ENCODE measurements at places on chromosomes 12 and 14.

- no peak for DNase-seq
Measured at GRCh38 chr12:48219631-48220030, 16.5 kb upstream of the OR10AD1 start.

DNA sequence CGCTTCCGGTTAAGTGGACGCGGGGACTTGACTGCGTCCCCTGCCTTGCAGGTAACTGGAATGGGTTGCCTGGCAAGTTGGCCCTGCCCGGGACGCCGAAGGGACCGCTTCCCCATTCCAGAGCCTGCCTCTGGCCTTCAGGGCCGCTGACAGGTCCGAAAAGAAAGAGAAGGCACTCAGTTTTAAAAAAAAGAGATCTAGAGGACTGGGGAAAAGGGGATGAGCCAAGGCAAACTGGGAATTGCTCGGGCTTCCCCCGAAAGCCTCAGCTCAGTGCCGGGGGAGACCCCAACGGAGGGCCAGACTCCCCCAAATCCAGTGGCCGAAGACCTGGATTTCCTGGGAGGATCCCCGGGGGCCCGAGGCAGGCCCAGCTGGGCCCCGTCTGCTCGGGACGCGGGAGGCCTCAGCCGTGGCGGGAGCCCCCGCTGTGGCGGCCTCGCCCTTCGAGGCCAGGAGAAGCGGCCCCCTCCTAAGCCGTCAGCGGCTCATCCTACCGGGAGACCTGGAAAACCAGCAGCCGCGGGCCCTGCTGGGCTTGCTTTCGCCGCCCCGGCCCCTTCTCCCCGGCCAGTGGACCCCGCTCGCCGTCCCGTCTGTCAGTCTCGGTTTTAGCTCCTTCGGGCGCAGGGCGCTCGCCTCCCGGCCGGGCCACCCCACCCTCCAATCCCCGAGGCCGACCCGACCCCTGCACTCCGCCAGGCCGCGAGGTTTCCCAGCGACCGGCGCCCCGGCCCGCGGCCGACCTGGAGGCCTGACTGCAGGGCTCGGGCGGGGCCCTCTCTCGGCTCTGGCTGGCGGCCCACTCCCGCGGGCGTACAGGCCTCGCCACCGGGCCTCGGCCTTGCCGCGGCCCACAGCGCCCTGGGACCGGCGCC, 12.5 kb downstream of the OTX2 start:
- DNase-seq, result no peak

DNA sequence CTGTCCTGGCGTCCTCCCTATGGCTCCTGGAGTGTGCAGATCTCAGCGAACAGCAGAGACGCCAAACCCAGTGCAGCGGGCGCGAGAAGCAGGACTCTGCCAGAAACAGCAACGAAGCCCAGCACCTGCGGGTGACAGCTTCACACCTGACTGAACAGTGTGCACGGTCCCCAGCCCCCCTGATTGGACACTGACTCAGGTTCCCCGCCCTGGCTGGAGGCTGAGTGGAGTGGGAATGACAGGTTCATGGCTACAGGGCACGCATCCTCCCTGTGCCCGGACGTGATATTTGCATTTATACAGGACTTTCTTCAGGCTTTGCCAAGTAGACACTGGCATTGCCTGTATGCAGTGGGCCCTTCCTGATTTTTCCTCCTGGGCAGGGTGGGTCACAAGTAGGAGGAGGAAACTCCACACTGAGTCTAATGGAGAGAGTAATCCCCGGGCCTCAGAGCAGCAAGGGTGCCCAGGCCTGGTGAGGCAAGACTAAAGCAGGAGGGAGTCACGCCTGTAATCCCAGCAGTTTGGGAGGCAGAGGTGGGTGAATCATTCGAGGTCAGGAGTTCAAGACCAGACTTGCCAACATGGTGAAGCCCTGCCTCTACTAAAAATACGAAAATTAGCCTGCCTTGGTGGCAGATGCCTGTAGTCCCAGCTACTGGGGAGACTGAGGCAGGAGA, 71.6 kb downstream of the ASCL4 start:
- no peak for DNase-seq

GRCh38 chr14:90602088-90602687, 205.4 kb downstream of the CALM1 start:
- no peak for DNase-seq

DNA sequence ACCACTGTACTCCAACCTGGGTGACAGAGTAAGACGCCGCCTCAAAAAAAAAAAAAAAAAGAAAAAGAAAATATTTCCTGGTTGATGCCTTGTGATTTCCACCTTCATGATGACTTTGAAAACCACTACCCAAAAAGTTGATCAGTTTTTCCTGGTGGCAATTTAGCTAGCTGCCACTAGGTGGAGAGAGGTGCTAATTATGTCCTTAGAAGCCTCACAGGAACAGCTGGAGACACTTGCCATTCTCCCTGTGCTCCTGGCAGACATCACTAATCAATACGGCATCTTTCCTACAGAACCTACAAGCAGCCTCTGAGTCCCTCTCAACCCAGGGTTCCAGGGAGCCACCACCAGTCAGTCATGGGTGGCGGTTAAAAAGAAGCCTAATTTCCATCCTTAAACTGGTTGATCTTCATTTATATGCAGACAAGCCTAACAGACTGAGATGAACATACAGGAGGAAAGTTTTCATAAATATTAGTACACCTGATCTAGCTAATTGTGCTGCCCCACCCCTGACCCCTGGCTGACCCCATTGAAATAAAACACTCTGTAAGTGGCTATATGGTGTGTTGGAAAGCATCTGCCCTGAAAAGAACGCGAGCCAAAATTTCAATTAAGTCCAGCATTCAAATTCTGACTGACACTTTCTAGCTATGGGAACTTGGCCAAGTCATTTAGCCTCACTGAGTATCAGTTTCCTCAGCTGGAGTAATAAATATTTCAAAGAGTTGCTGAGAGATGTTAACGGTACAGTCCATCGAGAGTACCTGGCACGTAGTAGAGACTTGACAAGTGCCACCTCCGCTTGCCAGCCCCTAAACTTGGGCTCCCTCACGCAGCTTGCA, 6.2 kb upstream of the OAS1 start:
- DNase-seq, result peak; percentile 9

GRCh38 chr14:31842899-31843298, 234.2 kb upstream of the ARHGAP5 start:
- no peak for DNase-seq

GRCh38 chr14:73785336-73785833, 66.2 kb upstream of the PTGR2 start:
- no peak for DNase-seq

GRCh38 chr12:77486872-77487271, 343.8 kb upstream of the NAV3 start:
- no peak for DNase-seq

GRCh38 chr12:113899042-113899560, 67.0 kb downstream of the RBM19 start:
- DNase-seq, result no peak

DNA sequence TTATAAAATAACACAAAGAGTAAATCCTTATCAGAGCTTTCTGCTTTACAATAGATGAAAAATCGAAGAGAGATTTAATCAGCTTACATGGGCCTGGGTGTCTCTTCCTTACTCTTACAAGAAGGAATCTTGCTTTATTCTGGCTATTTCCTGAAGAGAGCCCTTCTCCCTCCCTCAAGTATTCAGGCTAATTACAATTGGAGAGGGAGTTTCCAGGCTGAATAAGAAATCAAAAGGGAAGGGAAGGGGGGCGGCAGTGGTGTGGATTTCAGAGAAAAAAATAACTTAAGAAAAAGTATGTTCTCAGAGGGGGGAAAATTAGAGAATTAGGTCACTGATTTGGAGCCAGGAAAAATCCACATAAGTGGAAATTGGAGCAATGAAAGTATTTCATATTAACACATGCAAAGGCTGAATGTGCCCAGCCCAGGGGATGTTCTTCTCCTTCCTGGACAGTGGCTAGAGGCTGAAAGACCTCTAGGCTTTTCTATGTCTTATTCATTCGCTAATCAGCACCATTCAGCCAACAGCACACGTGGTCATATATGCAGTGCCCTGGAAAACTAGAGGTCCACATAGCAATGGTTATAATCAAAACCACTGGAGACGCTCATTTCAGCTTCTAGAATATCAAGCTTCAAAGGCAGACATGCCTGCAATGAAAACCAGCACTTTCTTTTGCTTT, 158.9 kb upstream of the BTG1 start:
- DNase-seq, result no peak

DNA sequence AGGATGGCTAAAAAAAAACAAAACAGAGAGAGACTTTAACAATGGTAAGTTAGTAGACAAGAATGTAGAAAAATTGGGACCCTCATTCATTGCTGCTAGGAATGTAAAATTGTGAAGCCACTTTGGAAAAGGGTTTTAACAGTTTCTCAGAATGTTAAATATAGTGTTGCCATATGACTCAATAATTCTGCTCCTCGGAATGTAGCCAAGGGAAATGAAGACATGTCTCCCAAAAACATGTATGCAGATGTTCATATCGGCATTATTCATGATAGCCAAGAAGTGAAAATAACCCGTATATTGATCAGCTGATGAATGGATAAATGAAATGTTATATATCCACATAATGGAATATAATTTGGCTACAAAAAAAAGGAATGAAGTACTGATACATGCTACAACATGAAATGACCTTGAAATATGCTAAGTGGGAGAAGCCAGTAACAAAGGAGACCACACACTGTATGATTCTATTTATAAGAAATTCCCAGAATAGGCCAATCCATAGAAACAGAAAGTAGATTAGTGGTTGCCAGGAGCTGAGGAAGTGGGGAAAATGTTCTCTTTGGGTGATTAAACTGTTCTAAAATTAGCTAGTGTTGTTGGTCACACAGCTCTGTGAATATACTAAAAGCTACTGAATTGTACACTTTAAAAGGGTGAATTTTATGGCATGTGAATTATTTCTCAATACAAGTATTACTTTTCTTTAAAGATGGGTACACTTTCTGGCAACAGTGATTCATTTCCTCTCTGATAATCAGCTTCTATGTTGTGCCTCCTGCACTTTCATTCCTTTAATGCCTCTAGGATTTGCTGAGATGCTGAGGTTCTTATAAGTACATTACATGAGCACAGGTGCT, 132.5 kb downstream of the DAAM1 start:
- no peak for DNase-seq

DNA sequence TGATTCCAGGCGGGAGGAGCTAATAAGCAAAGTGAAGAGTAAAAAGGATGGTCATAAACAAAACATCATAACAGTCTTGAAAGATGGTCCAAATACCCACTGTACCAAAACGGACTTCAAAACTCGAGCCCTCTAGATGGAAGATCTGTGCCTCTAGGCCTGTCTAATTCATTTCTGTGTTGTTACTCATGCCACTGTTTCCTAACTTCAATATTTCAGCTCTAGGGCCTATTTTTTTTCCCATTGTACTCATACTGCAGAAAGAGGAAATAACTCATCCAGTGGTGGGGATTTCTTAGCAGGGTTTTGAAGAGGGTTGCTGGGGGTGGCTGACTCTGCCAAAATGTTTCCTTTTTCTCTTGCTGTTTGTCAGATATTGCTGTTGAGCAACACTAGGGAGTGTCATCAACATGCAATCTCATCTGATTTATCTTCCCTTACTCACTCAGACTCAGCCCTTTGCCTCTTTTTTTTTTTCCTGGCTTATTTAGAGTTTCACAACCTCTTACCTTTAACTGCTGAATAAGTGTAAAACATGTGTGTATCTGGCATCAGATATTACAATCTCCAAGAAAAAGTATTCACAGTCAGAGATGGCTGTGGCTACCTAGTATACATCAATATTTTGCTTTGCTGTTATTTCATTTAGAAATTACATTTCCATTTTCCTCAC, 189.6 kb downstream of the DUSP6 start:
- no peak for DNase-seq
